ENCODE measurements at places on chromosomes 16 and 17.

DNA sequence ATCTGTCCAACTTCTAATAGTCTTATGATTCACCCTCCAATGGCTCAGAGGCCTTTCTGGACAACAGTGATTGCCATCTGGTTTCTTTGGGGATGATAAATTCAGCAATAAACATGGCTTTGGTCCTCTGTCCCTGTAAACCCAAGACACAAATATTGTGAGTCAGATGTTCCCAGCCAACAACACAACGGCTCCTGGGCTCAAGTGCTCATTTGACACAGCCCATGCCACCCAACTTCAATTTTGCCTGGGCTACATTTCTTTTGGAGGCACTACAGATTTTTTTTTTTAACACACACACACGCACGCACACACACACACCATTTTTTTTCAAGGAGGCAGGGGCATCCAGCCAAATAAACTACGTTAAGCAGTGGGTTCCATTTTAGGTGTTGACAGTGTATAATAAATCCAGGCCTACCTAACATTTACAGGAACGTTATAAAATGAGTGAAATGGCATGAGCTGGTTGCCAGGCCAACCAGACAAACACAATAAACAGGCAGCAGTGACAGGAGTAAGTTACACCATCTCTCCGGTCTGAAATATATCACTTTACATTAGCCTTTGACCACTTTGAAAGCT, 939.9 kb upstream of the SOX9 start:
- peak; percentile 84 for DNase-seq

DNA sequence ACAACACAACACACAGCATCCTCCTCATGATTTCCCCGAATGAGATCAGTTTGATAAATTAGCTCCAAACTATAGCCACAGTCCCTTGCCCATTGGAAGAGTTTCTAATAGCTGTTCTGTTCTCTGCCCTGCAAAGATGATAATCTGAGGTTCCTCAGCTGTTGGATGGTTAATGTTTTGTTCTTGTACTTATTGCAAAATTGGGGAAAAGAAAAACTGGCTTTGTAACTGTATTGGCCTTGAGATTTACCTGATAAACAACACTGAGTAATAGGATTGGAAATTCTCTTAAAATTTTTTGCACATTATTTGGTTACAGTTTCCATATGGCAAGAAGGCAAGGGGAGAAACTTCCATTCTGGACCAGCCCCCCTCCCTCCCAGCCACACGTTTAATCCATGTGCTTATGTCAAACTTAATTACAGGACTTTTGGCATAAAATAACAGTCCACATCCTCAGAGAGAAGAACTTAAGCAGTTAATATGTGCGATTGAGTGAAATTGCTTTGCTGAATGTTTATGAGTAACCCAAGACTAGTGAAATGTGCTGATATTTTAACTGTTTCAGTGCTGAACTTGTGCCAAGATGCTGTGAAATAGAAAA, 119.1 kb upstream of the ZFHX3 start:
- no peak for DNase-seq

GRCh38 chr17:8141741-8142140, 10.5 kb downstream of the PER1 start:
- DNase-seq, result no peak

DNA sequence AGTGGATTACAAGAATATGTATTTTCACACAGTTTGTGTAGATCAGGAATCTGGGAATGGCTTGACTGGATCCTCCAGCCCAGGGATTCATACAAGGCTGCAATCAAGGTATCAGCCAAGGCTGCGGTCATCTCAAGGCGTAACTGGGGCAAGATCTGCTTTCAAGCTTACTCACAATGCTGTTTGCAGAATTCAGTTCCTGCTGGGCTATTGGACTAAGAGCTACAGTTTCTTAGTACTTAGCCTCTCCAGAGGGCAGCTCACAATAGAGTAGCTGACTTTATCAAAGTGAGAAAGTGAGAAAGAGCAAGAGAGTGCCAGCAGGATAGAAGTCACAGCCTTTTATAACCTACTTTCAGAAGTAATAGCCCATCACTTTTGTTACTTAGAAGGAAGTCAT, 211.0 kb downstream of the MAP2K6 start:
- no peak for DNase-seq

- no peak for DNase-seq
Observed at GRCh38 chr17:59698143-59698542, 9.1 kb downstream of the PTRH2 start.

- no peak for DNase-seq
Observed at GRCh38 chr16:50136399-50136798, 16.7 kb upstream of the TENT4B start.

- no peak for DNase-seq
Observed at GRCh38 chr17:19747829-19748806, at the start of gene ALDH3A1. TSS of gene ALDH3A1 (minus strand) at chr17:19748298. CDS start at chr17:19745129, 3,169 bp downstream.

- no peak for DNase-seq
Observed at GRCh38 chr16:361341-361871, 8.9 kb upstream of the AXIN1 start.

- DNase-seq, result no peak
Observed at GRCh38 chr17:57453841-57454425, 197.6 kb downstream of the MSI2 start.

DNA sequence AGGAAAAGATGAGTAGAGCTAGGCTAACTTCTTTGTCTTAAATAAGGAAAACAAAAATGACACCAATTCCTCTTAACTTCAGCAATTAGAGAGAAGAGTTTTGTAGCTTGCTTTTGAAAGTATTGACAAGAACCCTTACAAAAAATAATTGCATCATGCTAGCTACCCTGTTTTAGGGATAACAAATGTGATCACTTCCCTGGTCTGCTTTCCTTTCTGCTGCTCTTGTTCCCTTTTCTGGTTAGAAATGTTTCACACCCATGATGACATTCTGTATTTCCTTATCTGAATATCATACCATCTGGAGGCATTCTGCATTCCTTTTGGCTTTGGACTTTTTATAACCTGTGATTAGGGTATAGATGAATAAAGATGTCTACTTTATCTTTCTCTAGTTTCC, 9.9 kb upstream of the SMIM36 start:
- no peak for DNase-seq

- no peak for DNase-seq
Observed at GRCh38 chr16:58426966-58427365, 34.7 kb downstream of the GINS3 start.

- DNase-seq, result no peak
Observed at GRCh38 chr17:65530523-65531255, 30.8 kb downstream of the AXIN2 start.

- no peak for DNase-seq
Observed at GRCh38 chr16:84197466-84198128, 6.6 kb downstream of the ADAD2 start.

- DNase-seq, result no peak
Observed at GRCh38 chr16:29763326-29763725, 14.7 kb upstream of the ZG16 start.

- no peak for DNase-seq
Observed at GRCh38 chr17:50130559-50131305, 772 bp upstream of the SAMD14 start.

- DNase-seq, result peak; percentile 13
Observed at GRCh38 chr16:49491771-49492761, 118.5 kb downstream of the C16orf78 start.

GRCh38 chr16:63938661-63939060, 1183.2 kb downstream of the CDH11 start:
- DNase-seq, result peak; percentile 75

DNA sequence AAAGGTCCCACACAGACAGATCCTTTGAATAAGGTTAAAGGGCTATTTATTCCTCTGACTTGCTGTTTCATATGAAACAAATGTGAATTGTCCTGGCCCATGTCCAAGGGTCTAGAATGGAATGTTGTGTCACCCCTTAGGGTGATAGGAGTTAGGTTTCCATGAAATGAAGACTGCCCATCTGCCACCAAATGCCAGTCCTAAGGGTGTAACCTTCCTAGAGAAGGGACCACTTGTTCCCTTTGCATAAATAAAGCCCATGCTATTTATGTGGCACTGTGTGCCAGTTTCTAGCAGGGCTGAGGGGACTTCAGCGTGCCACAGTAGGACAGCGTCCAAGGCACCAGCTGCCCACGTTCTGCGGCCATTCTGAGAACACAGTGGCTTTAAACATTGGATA, 171.3 kb downstream of the ABCA8 start:
- no peak for DNase-seq

- DNase-seq, result no peak
Observed at GRCh38 chr17:74231928-74232907, 18.8 kb downstream of the TTYH2 start.
